ENCODE measurements at places on chromosomes 1 and 21.

- no peak for DNase-seq
These were observed 22.3 kb downstream of the DHRS3 start for GRCh38 chr1:12595757-12596006.

GRCh38 chr1:201116091-201116490 is 3.9 kb upstream of the CACNA1S start:
- DNase-seq, result no peak

GRCh38 chr1:52056937-52057231 is 789 bp downstream of the BTF3L4 start:
- no peak for DNase-seq

- DNase-seq, result no peak
These were observed 129.2 kb downstream of the CLIC6 start for GRCh38 chr21:34797921-34798535.

GRCh38 chr1:235866913-235867845 is 473 bp upstream of the LYST start:
- DNase-seq, result peak; percentile 98

GRCh38 chr1:169692756-169693460 is 18.5 kb downstream of the SELL start:
- DNase-seq, result no peak

- DNase-seq, result peak; percentile 31
These were observed 3.7 kb upstream of the SAMD11 start for GRCh38 chr1:920010-920409.

- no peak for DNase-seq
These were observed 86.9 kb downstream of the LRRC8D start for GRCh38 chr1:89907727-89908212.

DNA sequence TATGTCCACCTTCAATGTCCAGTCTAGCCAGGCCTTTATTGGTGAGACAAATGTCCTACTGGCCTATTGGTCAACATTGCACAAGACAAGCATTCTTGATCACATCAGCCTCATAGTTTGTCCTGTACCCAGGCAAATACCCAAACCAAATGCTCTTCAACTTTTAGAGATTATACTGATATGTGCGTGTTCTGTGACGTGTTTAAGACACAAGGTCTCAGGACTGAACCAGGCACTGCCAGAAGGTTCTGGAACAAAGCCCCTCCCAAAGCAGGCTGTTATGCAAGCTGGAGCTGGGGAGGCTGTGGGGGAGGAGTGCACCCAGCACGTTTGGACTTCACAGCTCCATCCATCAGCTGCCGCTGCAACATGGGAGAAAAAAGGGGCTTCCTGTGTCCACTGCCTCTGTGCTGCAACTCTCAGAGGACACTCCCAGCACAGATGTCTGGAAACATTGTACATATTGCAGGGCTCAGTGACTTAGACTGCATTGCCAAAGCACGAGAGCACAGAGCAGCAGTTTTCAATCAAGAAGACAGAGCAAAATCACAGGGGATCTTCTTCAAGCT is 45.9 kb downstream of the NID1 start:
- no peak for DNase-seq

DNA sequence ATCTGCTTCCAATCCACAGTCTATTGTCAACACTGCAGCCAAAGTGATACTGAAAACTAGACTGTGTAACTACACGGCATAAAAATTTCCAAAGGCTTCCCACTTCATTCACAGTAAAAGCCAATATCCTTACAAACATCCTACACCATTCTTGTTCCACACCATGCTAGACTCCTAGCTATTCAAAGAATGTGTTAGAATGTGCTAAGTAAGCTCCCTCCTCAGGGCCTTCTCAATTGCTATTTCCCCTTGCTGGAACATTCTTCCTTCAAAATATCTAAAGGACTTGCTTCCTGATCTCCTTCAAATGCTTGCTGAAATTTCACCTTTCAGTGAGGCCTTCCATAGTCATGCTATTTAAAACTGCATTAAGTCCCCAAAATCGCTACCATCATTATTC is 228.1 kb downstream of the AKT3 start:
- DNase-seq, result no peak

GRCh38 chr1:101697072-101697471 is 299.7 kb downstream of the OLFM3 start:
- DNase-seq, result peak; percentile 12

DNA sequence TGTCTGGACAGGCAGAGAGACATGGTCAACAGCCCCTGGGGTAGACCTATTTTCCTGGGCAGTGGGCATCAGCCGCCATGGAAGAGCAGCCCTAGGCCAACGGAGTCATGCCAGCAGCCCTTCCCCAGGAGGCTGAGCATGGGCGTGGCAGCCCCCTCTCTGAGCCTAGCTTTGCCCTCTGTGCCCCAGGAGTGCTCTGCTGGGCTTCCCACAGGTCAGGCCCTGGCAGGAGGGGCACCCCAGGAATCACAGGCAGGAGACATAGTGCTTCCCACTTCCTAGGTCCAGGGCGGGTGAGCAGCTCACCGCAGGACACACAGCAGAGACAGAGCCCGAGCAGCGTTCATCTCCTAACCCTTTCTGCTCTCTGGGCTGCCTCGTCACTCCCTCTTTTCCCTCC is 132.8 kb downstream of the GLIS1 start:
- no peak for DNase-seq

GRCh38 chr21:46115441-46116188 is 17.7 kb downstream of the COL6A2 start:
- DNase-seq, result no peak

DNA sequence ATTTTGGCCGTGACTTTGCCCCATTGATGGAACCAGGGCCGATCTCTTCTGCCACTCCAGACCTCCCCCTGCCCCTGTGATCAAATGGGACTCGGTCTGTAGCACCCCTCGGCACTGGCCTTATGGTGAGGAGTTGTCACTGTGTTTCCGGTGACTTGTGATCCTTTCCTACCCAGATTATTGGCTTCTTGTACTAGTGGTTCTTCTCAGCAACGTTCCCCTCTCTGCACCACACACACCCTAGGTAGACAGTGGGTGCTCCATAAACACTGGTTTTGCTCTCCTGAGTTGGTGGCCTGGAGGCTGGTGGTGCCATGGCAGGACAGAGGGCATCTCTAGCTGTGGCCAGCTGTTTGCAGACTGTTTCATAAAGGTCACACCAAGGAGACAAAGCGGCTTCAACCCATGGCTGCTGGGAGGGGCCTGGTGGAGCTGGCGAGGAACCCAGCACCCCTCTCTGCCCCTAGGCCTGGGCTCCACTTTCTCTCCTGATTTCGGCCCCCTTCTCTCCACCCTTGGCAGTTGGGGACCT is 50.7 kb downstream of the DHRS3 start:
- DNase-seq, result no peak

DNA sequence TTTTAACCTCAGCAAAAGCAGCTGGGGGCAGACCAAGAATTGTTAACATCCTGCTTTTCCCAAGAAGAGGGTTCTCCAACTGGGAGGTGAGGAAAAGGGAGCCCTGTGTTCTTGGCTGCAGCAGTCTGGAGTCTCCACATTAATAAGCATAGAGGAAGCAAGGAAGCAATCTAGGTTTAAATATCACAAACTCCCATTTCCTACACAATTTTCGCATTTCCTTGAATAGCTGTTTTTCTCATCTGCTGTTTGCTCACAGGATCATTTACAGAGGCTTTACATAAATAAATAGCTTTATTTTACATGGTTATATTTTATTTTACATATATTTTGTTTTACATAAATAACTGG is 124.0 kb downstream of the TRIM33 start:
- DNase-seq, result no peak

- no peak for DNase-seq
These were observed 123.4 kb downstream of the RIPK4 start for GRCh38 chr21:41643246-41643966.

- no peak for DNase-seq
These were observed 211.6 kb upstream of the PLXNA2 start for GRCh38 chr1:208455821-208456220.

GRCh38 chr1:60108196-60108595 is 34.6 kb upstream of the C1orf87 start:
- peak; percentile 39 for DNase-seq

- DNase-seq, result no peak
These were observed 521 bp upstream of the CDC7 start for GRCh38 chr1:91499904-91500755.

DNA sequence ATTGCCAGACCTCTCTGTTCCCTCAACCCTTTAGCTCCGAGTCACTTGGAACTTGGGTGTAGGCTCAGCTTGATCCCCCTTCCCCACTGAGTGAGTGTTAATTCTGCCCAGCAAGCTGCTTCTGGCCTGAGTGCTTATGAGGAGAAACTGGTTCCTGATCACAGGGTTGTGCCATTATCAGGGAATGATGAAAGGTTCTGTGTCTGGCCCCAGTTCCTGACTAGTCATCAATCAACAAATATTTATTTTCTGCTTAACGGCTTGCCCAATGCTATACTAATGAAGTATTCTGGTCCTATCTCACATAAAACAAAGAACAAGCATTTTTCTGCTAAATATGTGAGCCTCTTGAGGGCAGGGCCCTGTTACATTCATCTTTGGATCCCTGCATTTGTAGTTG is 20.8 kb downstream of the CC2D1B start:
- DNase-seq, result no peak

DNA sequence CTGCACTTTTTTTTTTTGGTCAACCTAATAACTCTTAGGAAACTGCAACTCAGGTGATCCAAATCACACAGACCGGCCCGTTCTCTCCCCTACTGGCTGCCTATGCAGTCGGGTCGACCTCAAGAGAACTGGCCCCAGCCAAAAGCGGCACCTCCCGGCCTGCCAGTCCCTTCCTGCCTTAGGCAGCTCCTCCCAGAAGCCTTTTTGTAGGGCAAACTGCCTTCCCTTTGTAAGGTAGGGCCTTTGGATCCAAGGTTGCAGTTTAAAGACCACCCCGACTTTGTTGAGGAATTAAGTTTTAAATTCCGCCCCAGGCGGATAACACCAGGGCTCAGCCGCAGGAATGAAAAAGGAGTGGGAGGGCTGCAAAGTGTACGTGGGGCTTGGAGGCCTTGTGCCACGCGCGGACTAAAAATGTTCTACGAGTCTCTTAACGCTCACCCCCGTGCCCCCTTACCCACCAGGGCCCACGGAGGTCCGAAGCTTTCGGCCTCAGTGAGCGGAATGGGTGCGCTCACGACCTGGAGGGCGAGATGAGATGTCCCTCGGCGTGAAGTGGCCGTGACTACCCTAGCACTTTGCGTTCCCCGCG is 642 bp upstream of the ST3GAL3 start:
- DNase-seq, result peak; percentile 64

DNA sequence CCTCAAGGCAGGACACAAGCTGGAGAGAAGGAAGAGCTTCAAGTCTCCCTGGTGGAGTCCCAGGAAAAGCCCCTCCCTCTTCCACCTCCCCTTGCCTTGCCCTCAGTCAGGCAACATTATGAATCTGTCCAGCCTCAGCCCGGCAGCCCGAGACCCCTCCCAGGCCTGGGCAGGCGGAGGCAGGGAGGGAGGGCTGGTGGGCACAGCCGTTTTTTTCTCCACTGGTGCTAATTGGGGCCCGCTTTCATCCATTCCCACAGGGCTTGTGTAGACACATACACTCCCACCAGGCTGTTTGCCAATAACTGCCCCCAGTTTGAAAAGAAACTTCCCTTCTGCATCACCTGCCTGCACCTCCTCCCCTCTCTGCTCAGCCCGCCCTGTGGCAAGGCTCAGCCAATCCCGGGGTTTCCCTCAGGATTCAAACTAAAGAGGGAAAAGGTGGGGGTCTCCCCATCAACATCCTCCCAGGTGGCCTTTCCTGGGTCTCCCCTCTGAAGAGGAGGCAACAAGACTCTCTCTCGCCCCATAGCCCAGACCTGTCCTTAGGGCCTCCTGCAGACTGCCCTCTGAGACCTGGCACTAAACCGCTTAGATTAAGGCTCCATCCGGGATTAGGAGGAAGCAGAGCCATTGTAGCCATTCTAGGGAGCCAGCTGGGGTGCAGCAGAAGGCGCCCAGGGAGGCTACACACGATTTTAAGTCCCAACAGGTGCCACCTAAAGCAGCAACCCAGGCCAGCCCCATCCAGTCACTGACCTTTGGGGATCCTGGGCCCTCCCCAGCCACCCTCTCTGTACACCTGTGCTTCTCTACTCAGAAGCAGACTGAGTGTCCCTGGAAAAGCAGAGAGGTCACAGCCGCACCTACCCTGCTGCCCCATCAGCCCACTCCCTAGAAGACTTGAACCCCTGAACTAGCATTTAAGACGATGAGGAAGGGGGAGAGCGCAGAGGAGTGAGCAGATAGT is 3.5 kb downstream of the IGSF9 start:
- no peak for DNase-seq

DNA sequence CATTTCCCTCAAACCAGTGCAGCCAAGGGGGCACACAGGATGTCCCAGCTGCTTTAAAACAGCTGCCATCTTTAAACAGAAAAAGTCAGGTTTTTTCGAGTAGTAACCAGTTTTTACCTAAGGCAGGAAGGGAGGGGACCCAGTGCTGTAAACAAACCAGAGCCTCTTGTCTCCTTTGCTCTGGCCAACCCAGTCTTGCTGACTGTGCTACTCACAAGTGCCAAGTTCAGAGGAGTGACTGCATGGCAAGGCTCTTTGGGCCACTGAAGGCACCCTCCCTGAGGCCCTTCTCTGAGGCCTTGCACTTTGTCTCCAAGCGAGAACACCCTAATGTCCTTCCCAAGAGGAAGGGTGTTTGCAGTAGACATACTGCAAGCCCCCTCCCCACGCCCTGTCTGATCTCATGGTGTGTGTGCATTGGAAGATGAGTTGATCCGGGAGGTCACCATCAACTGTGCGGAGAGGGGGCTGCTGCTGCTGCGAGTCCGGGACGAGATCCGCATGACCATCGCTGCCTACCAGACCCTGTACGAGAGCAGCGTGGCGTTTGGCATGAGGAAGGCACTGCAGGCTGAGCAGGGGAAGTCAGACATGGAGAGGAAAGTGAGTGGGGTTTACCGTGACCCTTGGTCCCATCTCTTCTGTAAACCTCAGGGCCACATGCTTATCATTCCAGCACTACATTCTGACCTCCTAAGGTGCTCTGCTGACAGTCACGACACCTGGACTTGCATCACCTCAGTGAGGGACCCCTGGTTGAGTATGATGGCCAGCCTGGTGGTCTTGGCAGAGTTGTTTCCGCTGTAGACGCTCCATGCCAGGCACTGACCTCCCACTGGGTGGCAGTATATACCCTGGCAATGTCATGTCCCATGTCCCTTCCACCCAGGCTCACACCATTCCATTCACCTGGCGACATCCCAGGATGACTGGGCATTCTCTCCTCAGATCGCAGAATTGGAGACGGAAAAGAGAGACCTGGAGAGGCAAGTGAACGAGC is 4.7 kb downstream of the DNALI1 start:
- no peak for DNase-seq

- DNase-seq, result no peak
These were observed 4.8 kb downstream of the ARTN start for GRCh38 chr1:43938383-43938782.

GRCh38 chr1:29490204-29490934 is 254.0 kb downstream of the PTPRU start:
- no peak for DNase-seq
